ENCODE measurements at places on chromosomes 7 and 10. TPM values are rescaled to one million over a fixed set of nuclear protein-coding genes. Genes with fewer than 3 reads are reported as not detected.

GRCh38 chr7:100169147-100169850 is 882 bp upstream of the GAL3ST4 start:
- peak; percentile 43 for DNase-seq

- no peak for DNase-seq
Measured at GRCh38 chr7:26480156-26480555, 188.5 kb downstream of the SNX10 start.

- no peak for DNase-seq
Measured at GRCh38 chr10:22712211-22712955, 2.0 kb downstream of the PIP4K2A start.

DNA sequence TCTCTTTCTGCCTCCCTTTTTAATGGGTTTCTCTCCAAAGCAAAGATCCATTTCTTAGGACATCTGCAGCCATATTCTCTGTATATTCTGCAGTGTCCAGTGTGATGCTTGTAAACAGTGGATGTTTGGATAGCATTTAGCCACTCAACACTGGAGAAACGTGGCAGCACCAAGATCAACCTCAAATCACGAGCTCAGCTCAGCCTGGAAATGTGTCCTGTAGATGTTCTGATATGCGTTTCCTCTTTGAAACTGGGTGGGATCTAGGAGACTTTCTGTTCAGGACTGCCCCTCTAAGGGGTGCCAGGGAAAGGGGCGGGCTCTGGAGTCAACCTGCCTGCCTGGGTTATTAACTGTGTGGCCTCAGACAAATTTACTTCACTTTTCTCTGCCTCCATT is 91.2 kb downstream of the NHLRC2 start:
- DNase-seq: no peak

GRCh38 chr7:40211276-40212003 is 76.6 kb downstream of the SUGCT start:
- no peak for DNase-seq

DNA sequence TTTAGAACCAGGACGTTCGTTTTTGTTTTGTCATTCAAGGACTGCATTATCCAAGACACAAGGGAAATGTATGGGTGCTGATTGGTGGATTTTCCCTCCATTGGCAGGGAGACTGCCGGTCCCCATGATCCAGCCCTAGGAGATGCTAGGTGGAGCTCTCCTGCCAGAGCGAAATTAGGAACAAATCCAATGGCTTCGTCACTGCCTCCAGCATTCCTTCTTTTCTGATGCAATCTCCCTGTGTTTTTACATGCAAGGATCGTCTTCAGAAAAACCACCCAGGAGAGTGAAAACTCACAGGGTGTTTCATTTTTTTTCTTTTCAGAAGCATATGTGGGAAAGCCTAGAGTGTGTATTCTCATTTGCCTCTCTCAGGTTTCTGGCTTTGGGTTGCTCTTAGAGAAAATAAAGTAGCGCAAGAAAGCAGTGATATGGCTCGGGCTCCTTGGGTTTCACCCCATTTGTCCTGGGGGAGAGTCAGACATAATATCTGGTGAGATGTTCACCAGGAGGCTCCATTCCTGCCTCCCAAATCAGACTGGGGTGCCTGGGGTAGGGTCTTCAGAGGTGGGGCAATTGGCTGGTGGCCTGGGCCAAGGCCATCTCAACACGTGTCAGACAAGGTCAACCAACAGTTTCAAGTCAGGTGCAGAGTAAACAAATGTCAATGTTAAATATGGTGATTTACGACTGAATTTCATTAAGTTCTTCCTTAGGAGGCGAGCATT is 450.9 kb upstream of the MKI67 start:
- no peak for DNase-seq

DNA sequence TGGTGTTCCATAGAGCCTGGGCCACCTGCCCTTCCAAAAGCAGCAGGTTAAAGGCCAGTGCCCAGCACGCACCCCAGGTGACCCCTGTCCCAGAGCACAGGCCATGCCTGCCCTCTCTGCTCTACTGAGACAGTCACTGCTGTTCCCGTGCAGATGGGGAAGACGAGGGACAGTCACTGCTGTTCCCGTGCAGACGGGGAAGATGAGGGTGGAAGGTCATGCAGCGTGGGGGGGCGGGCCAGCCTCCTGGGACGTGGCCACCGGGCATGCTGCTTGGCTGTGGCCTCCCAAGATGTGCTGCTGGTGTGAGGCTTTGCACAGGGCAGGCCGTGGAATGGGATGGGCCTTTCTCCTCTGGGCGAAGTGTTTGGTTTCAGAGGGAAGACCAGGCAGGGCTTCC is 18.4 kb downstream of the LRRC27 start:
- no peak for DNase-seq

GRCh38 chr10:63094405-63094804 is 38.7 kb upstream of the NRBF2 start:
- DNase-seq: no peak

GRCh38 chr10:71435571-71436267 is 39.0 kb downstream of the CDH23 start:
- no peak for DNase-seq

DNA sequence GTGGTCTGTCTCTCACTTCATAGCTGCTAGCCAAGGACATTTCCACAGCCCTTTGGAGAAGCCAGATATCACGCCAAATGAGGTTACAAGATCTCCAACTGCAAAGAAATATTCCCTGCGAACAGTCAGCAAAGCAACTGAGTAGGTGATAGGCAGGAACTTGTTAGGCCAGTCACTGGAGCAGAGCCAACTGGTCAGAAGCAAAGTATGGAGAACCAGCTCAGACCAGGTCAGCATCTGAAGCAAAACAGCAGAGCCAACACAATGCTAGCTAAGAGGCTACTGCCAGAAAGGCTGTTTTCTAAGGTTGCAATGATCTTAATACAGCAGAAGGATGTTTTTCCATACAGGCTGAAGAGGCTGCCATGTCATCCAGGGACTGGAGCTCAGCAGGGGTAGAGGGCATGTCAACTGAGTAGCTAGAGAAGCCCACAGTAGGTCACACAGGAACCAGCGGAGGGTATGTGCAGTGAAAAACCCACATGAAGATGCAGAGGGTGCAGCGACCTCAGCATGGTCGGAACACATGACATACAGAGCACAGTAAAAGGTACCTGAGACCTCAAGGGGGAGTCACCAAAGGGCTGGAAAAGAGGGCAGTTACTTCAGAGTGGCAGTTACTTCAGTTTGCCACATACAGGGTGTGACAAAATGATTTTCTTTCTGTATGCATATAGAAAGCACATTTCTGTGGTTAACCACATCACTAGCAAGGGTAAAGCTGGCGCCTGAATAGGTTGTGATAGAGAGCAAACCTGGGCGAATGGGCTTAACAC is 8.9 kb downstream of the SEC31B start:
- no peak for DNase-seq

- DNase-seq: no peak
Measured at GRCh38 chr7:407721-408539, 111.7 kb downstream of the PDGFA start.

DNA sequence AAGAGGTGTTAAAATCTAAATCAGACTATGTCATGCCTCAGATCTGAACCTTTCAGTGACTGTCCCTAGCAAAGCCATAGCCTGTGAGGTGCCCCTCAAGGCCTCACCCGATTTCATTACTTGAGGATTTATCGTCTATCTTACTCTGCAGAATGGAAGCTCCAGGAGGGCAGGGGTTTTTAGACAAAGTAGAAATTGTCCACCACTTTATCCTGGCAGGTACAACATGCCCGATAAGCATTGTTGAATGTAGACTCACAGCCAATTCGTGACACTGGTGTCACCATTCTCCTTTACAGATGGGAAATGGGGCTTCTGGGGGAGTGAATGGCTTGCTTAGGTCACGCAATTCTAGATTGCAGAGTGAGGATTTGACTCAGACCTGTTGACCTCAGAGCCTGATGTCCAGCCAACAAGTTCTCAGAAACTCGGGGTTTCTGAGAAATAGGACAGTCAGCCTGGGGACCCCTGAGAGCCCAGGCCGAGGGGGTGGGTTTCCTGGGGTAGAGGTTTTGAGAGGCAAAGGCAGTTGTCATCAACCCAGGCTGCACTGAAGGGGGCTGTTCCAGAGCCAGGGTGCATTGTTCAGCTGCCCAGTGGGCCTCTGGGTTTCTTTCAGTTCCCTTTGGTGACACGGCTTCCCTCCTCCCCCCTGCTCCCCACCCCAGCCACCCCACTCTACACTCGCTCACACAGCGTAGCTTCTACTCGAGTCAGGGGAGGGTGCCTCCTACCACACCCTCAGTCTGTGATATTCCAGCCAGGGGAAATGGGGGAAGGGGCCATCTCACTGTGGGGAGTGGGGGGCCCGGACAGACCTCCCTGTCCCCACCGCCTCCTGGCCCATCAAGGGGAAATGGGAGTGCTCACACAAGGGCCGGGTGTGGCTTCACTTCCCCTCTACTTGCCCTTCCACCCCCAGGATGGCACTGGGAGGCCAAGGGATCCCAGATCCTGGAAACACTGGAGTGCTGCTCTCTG is 3.1 kb upstream of the IRF5 start:
- peak; percentile 34 for DNase-seq

- DNase-seq: no peak
Measured at GRCh38 chr7:65989694-65990080, 7.7 kb upstream of the GUSB start.

- DNase-seq: no peak
Measured at GRCh38 chr10:121596689-121597503, 1.3 kb downstream of the FGFR2 start.

- no peak for DNase-seq
Measured at GRCh38 chr7:28837216-28837615, 120.9 kb downstream of the TRIL start.

- no peak for DNase-seq
Measured at GRCh38 chr7:36186359-36187121, 33.5 kb downstream of the EEPD1 start.

DNA sequence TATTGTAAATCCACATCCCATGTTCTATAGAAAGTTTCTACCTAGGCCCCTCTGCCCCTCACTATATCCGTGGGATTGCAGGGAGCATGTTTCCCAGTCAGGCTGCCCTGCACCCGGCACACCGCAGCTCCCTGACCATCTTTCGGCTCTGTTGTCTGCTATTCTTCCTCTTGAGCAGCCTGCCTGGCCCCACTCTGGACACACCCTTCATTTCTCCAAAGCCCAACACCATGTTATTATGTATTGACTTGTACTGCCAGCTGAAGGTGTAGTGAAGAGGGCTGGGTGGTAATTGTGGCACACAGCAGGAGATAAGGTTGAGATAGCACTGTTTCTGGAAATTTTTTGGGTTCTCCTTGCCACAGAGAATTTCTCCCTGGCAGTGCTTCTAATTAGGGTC is 9.8 kb downstream of the LRMDA start:
- DNase-seq: no peak

GRCh38 chr10:12605580-12606405 is 256.4 kb downstream of the CAMK1D start:
- peak; percentile 84 for DNase-seq

DNA sequence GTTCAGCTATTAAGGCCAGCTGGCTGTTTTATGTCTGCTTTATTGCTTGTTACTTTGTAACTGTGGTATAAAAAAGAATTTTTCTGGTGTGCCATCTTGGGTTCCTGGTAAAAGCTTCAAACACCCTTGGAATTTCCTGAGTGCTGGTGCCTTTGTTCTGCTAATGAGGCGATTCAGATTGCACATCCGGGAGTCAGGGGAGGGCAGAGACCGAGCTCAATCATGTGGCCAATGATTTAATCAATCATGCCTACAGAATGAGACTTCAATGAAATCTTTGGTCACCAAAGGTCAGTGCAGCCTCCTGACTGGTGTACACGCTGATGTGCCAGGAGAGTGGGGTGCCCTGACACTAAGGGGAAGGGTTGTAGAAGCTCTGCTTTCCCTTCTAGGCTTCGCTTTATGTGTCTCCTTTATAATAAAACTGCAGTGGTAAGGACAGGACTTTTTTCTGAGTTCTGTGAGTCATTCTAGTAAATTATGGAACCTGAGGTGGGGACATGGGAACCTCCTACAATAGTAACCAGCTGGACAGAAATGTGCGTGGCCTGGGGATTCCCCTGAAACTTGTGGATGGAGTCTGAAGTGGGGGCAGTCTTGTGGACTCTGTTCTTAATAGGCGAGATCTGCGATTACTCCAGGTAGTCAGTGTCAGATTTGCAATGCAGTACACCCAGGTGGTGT is 69.4 kb upstream of the OGDHL start:
- no peak for DNase-seq

DNA sequence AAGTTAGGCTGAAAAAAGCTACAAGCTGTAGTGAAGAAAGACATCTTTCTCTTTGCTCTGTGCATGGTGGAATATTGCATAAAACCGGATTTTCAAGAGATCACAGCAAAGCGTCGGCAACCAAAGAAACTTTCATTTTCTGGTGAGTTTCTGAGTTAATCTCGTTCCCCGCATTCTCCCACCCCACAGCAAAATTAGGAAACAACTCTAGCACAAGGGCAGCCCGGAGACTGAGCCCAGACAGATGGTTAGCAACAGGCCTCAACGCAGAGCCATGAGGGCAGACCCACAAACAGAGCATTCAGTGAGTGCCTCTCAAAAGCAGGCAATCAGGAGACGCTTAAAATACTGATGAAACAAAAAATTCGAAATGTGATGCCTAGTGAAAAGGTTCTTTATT is 396.1 kb upstream of the KLF6 start:
- DNase-seq: no peak

GRCh38 chr7:25103773-25104172 is 21.3 kb downstream of the CYCS start:
- no peak for DNase-seq

DNA sequence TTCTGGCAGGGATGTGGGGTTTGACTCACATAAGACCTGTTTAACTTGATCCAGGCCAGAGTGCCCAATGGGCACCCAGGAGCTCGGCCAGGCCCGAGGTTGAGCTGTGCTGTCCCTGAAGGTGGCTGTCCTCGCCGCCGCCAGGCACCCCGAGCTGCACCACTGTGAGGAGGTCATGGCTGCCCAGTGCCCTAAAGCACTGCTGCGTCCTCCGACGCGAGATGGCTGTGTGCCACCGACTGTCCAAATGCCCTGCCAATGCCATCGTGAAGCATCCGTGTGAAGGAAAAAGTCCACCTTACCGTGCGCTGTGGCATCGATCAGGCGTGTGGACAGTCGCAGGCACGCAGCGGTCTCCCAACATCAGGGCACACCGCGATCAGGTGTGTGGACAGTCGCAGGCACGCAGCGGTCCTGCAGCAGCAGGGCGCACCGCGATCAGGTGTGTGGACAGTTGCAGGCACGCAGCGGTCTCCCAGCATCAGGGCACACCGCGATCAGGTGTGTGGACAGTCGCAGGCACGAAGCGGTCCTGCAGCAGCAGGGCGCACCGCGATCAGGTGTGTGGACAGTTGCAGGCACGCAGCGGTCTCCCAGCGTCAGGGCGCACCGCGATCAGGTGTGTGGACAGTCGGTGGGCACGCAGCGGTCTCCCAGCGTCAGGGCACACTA is 120.3 kb downstream of the VIPR2 start:
- no peak for DNase-seq

The PHYHIPL gene
- not detected for total RNA-seq

The KCNIP2 gene
- total RNA-seq: 4.3 TPM

The MAT1A gene
- total RNA-seq: not detected

The PLXDC2 gene
- total RNA-seq: not detected

The BICC1 gene
- total RNA-seq: not detected

The BEND7 gene
- not detected for total RNA-seq

The LYZL2 gene
- total RNA-seq: not detected

The NEUROD6 gene
- total RNA-seq: not detected

The SLC16A12 gene
- not detected for total RNA-seq

The RELN gene
- total RNA-seq: not detected

The CHN2 gene
- total RNA-seq: not detected
